Cerebellar nuclear complex (tissue), 1 donor: ENCODE measurements at places on chromosomes 1 and 21.

- DNase-seq, result no peak
Observed at GRCh38 chr1:226486161-226486560, 62.4 kb upstream of the STUM start.

DNA sequence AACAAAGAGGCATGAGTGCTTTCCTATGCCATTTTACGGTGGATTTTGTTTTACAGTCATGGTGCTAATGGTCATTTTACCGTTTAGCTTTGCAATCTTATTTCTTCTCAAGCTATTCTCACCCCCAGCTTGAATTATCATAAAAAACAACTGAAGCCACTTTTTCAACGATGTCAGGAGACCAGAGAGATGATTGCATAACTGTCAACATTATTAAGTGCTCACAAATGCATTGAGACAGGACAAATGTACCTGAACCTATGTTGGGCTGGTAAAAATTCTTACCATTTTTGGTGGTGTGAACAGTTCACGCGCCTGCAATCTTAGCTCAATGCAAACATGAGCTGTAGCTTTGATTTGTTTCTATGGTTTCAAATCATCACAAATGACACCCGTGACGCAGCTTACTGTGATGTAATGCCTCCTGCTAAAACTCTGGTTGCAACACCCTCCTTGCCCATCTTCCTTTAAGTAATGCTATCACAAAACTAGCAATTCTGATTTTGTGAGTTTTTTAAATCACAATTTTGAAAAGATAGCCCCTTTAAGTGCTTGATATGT is 104.4 kb downstream of the UCHL5 start:
- DNase-seq, result no peak

GRCh38 chr1:25922971-25923552 is 16.8 kb upstream of the STMN1 start:
- no peak for DNase-seq

- no peak for DNase-seq
Observed at GRCh38 chr1:56375326-56375804, 204.0 kb downstream of the PLPP3 start.

DNA sequence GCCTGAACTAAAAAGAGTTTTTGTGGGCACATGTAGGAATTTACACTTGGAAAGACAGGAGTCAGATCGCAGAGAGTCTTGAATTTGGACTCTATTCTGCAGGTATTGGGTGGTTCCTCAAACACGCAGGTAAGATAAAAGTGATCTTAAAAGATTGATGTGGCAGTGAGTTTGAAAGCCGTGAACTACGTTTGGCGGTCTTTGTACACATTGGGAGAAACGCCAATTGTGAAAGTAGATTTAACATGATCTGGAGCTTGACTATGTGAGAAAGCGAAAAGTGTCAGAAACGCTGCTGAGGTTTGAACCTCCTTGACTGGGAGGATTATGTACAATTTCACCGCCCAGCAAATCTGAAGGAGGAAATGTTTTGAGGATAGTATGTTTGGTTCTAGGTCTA is 1.5 kb upstream of the PPP2R5A start:
- DNase-seq, result no peak

- no peak for DNase-seq
Observed at GRCh38 chr1:107018445-107018844, 38.0 kb upstream of the PRMT6 start.

GRCh38 chr1:154837672-154838171 is 32.4 kb downstream of the KCNN3 start:
- no peak for DNase-seq

GRCh38 chr1:18954270-18955071 is 2.0 kb downstream of the IFFO2 start:
- DNase-seq, result no peak

- no peak for DNase-seq
Observed at GRCh38 chr1:168371477-168371876, 90.8 kb downstream of the TBX19 start.

DNA sequence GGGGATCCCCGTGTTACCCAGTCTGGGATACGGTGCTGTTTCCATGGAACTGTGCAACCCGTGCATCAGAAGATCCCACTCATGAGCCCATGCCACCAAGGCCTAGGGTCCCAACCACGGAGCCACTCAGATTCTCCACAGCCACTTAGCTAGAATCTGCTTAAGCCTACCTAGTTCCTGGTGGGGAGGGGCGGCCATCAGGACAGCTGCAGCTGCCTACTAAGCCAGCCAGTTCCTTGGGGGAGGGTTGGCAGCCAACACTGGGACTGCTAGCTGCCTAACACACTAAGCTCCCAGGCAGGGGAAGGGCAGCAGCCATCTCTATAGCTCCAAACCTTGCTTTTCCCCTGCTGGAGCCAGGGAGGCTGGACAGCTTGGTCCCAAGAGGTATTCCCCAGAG is 549.2 kb upstream of the BRINP3 start:
- DNase-seq, result no peak

GRCh38 chr1:41021526-41022308 is at the start of gene SLFNL1:
TSS of gene SLFNL1 (minus strand) at chr1:41021725. CDS start at chr1:41020660, 1,065 bp downstream.
- DNase-seq, result no peak

GRCh38 chr1:214491468-214492146 is 59.8 kb downstream of the PTPN14 start:
- DNase-seq, result no peak

DNA sequence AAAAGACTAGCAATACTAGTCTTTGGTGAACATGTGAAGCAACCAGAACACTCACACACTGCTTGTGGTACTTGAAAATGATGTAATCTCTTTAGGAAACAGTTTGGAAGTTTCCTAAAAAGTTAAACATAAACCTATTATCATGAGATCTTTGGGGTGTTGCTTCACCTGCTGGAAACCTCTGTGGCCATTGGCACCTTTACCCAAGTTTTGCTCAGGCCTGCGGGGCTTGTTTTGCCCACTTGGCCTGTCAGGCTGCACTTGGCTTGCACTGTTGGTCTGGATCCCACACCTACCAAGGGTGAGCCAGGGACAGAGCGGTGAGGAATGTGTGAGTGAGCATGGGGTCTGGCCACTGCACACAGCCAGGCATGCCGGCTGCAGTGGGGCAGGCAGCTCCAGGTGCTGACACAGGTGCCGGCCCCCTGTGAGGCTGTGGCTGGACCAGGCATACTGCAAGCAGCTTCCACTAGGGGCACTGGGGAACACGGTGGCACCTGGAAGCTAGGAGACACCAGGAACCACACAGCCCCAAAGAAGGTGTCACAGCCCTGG is 14.4 kb upstream of the FNBP1L start:
- DNase-seq, result no peak

DNA sequence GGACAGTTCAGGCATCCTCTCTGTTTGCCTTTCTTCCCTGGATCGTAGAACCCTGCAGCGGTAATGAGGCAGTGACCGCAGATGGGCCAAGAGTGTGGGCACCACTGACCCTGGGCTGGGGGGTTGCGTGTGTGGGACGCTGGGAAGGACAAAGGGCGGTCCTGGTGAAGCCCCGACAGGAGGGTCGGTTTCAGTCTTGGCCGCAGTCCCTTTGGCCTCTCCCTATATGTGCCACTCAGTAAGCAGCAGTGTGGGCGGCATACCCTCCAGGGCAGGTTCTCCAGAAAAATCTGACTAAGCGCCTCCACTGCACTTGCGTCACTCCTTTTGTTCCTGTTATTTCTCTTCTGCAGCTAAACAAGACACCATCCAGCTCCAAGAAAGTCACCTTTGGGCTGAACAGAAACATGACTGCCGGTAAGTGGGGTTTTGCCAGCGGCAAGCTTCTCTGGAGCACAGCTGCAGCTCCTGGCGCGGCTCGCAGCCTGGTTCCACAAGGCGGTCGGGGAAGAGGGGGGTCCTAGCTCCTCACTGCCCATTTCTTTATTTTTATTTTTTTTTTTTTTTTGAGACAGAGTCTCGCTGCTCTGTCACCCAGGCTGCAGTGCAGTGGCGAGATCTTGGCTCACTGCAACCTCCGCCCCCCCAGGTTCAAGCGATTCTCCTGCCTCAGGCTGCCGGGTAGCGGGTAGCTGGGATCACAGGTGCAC is 27.7 kb upstream of the PDXK start:
- DNase-seq, result no peak

DNA sequence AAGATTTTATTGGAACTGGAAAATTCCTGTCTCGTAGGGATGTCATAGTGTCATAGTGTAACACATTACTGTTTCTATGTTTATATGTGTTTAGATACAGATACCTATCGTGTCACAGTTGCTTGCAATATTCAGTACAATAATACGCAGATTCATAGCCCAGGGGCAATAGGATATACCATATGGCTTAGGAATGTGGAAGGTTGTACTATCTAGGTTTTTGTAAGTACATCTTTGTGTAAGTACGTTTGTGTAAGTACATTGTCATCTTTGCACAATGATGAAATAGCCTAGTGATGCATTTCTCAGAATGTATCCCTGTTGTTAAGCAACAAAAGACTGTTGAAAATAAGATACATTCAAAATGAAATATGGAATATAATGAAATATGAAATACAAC is 68.9 kb downstream of the CAMTA1 start:
- DNase-seq, result no peak

GRCh38 chr1:64171246-64171645 is 32.2 kb upstream of the UBE2U start:
- no peak for DNase-seq

GRCh38 chr1:201647094-201647493 is 108.2 kb downstream of the NAV1 start:
- DNase-seq, result no peak

GRCh38 chr1:151513626-151514121 is 2.5 kb downstream of the CGN start:
- no peak for DNase-seq

- DNase-seq, result no peak
Observed at GRCh38 chr1:226653311-226653921, 85.7 kb downstream of the ITPKB start.
